T-cell (primary cell): ENCODE measurements at places on chromosomes 1 and 21.

DNA sequence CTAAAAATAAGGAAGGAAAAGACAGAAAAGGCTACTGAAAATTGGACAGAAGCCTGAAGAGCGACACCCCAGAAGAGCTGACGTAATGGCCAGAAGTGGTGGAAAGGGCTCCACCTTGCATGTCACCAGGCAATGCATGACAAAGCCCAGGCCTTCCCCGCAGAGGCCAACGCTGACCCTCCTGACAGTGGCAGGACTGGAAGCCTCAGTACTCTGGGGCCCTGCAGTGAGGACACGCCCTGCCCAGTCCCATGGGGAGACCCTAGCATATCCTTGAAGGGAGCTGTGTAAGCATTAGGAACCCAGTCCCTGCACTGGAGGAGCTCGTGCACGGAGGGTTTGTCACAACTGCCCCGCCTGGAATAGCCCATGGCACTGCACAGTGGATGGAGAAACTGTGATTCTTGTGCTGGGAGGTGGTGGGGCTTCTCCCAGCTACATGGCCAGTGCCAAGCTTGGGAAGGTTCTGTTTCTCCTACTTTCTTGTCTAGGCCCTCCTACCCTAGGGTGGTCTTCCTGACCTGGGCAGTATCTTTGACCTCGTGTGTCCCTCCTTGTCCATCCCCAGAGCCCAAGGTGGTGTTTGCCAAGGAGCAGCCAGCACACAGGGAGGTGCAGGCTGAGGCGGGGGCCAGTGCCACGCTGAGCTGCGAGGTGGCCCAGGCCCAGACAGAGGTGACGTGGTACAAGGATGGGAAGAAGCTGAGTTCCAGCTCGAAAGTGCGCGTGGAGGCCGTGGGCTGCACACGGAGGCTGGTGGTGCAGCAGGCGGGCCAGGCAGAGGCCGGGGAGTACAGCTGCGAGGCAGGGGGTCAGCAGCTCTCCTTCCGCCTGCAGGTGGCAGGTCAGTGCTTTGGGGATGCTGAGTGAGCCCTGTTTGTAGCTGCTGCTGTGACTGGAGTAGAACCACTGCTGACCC, 60.4 kb downstream of the OBSCN start:
- no peak for DNase-seq

DNA sequence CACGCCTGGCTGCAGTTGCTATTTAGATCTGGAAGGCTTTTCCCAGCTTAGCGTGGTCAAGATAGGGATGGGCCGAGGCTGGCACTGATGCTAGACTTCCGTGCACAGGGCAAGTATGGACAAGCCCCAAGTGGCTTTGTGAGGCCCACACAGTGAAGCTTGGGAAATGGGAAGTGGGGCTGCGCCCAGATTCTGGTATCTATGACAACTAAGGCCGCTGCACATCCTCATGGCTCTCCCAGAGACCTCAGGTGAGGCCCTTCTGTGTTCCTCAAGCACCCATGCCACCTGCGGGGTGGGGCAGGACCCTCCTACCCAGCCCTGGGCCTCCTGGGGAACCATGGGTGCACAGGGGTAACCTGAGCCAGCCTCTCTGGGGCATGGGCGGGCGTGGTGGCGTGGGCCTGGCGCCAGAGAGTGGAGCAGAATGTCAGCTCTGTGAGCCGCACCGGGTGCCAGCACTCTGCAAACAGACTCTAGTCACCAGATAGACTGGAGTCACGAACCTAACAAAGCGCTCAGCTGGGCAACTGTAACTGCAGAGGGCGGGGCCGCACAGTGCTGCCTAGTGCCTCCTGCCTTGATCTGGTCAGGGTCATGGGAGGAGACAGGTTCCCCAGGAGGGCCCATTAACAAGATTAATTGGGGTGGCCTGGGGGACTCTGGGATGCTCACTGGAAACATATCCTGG, 46.4 kb downstream of the ELF3 start:
- no peak for DNase-seq

DNA sequence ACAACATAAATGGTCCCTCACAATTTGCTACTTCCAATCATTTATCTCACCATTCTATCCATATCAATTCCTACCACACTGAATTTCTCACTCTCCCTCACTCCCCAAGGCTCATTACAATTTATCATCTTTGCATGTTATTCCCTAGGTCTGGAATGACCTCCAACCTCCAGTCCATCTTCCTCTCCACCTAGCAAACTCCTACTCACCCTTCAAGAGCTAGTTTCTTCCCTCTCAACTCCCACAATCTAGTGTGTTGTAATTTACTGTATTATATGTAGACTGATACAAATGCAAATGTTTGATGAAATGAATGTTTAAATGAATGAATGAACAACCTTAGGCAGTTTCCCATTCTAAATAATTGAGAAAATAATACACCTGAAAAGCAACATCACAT, 3.6 kb downstream of the TUT4 start:
- no peak for DNase-seq

GRCh38 chr1:60867782-60868181, 214.6 kb upstream of the NFIA start:
- no peak for DNase-seq

- DNase-seq, result no peak
Observed at GRCh38 chr1:205373798-205374175, 17.1 kb upstream of the KLHDC8A start.

GRCh38 chr1:184789884-184790283, 35.2 kb upstream of the EDEM3 start:
- no peak for DNase-seq

DNA sequence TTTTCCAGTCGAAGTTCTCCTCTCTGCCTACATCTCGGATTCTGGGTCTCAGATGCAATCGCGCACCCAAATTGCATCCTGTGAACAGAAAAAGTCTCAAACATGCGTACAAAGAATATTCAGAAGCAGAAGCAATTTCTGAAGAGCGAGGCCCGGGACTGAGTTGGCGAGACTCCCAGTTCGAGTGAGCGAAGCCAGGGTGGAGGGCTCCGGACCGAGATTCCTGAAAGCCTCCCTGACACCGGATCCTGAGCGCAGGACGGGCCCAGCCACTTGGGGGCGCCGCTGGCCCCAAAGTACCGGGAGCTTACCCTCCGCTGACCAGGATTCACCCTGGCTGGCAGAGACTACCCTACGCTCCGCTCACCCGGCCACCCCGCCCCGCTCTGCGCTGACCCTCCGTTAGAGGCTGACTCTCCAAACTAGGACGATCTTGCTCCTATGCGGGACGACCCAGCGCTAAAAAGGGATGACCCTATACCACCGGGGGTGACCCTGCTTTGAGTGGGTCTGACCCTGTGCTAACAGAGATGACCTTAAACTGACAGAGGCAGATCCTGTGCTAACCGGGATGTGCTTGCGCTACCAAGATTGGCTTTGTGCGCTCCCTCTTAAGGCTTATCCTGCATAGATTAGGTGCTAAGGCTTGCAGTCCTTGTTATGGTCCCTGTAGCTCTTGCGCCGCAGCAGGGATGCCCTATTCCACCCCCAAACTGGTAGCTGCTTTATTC, 12.1 kb downstream of the FOXD2 start:
- DNase-seq, result no peak

- no peak for DNase-seq
Observed at GRCh38 chr21:38242061-38242460, 14.7 kb upstream of the KCNJ15 start.

GRCh38 chr21:23162198-23162946, 2164.2 kb downstream of the NCAM2 start:
- DNase-seq, result no peak

DNA sequence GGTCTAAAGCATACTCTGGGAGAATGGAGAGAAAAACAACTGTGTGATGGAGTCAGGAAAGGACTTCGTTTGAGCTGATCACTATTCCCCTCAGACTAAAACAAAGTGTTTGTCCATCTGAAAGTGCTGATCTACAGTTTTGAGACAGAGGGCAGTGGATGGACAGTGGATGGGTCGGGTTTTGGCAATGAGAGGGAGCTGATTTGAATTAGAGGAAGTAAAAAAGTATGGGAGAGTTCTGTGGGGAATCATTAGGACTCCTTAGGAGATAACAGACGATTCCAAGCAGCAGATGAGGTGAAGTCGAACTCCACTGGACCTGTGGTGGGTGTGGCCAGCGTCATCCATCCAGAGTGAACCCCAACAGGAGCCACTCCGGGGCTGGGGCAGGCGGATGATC, 62.3 kb downstream of the PTGS2 start:
- no peak for DNase-seq

- no peak for DNase-seq
Observed at GRCh38 chr1:237672748-237673147, 218.0 kb downstream of the ZP4 start.

- DNase-seq, result no peak
Observed at GRCh38 chr1:226365831-226366231, 42.1 kb downstream of the PARP1 start.

DNA sequence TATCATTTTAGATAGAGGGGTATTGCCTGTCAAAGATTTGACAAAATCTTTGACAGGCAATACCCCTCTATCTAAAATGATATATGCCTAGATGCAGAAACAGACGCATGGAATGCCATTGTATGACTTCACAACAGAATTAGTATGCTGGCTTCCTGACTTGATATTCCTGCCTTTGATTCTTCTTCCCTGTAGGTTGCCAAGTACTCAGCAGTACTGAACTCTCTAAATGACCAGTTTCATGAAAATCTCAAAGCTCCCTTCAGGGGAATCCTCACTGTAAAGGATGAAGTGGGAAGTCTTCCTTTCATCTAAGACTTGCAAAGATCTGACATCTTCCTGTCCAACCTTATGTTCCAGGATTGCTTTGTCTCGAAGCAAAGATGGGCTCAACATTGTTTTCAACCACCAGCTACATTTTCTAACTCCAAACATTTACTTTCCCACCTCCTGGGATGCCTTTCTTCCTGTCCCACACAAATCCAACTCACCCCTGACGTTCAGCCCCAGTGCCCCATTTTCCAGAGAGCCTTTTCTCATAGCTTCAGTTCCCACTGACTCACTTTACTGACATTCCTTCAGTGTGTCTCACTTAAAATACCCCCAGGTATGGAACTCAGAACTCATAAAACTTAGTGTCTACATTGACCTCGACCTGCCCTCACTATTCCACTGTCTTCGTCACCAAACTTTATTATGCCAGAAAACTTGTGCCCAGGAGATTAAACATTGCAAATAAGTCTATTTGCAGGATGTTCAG, 67.3 kb upstream of the KCNJ6 start:
- no peak for DNase-seq

DNA sequence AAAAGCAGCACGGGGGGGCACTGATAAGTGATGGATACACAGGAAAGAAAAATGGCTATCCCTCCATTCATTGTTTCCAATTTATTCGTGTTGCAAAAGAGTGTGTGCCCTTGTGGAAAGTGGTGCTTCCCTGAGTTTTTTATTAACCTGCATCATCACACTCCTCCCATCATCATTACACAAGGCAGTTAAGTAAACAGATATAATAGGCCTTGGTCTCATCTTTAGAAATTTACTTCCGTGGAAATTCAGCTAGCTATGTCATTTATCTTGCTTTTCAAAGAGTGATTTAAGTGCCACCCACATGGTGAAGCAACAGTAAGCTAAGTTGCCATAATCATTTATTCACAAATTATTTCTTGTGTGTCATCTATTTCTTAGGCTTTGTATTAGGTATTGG, 473.3 kb downstream of the NEGR1 start:
- no peak for DNase-seq

DNA sequence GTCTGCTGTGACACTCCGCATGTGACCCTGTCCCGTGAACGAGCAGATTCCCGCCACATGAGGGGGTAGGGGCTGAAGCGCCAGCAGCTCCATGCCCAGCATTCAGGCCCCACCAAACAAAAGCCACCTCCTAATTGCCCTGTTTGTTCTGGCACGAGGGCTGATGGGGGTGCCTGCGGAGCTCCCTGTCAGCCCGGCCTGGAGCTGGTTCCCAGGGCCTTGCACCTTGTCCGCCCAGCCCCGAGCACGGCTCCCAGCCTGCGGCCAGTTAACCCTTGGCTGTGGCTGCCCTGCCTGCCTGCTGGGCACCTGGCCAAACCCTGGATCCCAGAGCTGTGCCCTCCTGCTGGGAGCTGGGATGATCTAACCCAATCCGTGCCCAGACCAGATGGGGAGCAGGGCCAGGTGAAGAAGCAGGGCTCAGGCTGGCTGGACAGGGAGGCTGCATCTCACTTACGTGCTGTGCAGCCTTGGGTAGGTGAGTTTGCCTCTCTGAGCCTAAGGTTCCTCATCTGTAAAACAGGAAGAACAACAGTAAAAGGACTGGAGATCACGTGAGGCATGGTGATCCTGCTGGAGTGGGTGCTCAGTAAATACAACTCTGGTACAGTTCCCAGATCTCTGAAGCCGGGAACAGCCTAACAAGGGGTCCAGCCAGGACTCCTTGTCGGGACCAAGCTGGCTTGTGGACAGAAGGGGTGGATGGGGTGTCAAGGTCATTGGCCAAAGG, 110.9 kb upstream of the IFFO2 start:
- DNase-seq, result no peak

DNA sequence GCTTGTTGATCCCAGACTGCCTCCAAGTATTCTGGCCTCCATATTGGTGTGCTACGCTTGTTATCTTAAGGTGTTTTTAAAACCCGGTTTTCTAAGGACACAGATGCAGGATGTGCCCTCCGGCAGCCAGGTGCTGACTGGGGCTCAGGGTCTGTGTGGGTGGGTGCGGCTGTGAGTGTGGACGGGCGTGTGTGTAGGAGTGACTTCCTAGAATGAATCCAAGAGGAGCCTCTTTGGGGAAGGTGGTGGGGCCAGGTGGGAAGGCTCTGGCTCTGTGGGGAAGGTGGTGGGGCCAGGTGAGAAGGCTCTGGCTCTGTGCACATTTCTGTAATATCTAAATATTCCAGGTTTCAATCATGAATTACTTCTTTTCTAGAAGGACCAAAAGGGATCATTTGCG, 12.8 kb upstream of the TSPEAR start:
- DNase-seq, result no peak

- no peak for DNase-seq
Observed at GRCh38 chr1:15732686-15733081, 3.4 kb upstream of the SLC25A34 start.

DNA sequence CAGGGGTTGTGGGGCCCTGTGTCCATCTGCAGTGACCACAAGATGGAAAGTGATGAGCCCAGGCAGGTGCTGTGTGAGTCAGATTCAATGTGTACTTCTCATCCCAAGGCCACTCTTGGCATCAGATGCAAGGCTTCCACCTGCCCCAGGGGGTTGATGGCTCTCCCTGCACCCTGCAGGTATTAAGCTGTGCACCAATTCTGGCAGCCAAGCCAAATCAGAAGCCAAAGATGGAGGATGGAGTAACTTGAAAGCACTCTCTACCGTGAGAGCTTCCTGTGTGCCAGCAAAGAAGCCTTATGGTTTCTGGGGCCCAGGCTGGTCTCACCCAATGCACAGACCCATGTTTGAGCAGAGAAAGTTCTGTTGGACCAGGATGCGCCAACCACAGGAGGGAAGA, 44.3 kb upstream of the TENT5C start:
- no peak for DNase-seq

DNA sequence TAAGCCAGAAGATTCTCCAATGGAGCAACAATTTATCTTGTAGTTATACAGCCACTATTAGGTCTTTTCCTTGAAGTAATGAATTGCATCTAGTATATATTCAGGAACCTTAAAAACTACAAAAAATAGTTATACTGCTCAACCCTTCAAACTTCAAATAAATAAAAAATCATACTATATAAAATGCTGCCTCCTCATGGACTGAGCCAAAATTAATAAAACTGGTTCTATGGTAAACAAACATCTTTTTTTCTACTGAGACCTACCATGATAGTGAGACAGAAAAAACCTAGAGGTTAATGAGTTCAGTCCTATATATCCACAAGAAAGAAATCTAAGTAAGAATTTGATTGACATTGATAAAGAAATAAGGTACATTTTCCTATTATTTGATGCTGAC, 67.7 kb downstream of the GPATCH2 start:
- DNase-seq, result no peak
